ENCODE measurements at places on chromosomes 16 and 17.

DNA sequence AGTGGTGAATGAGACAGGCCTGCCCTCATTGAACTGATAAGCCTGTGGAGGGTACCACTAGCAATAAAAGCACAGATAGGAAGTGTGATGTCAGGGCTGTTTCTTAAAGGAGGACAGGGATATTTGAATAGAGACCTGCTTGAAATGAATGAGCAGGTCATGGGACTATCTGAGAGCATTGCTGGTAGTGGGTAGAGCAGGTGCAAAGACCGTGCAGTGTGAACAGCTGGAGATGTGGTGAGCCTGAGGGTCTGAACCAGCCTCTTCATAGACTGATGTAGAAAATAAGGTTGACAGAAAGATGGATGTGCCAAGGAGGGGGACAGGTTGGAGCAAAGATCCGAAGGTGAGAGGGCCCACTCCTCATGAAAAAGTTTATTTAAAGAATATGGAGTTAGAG is 2.4 kb downstream of the NUP93 start:
- no peak for DNase-seq

- DNase-seq: no peak
Measured at GRCh38 chr17:34763728-34764665, 184.6 kb downstream of the TMEM132E start.

GRCh38 chr16:50309527-50310307 is 43.4 kb downstream of the ADCY7 start:
- DNase-seq: peak; percentile 12

- DNase-seq: no peak
Measured at GRCh38 chr17:78977997-78978973, 1.4 kb downstream of the LGALS3BP start.

DNA sequence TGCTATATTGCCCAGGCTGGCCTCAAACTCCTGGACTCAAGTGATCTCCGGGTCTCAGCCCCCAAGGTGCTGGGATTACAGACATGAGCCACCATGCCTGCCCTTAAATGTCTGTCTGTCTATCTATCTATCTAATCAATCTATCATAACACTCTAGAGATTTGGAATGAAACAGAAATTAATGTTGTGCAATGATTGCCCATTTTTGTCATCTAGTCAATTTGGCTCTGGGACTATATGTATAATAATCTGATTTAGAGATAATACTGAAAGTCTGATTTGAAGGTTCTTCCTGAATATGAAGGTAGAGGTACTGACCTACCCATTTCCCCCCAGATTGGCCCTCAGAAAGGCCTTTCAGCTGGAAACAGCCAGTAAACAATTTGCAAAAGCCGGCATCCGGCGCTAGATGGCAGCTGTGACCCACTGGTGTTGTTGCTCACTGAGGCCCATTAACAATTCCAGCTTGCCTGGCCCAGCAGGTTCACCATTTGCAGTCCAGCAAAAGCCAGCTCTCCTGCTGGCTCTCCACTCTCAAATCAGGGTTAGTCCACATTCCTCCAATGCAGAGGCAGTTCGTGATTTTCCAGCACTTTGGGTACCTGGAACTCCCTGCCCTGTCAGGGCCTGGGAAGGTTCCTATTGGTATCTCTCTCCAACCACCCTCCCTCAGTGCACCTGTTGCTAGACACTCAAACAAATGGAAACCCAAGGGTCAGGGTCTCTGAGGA is 22.9 kb upstream of the C16orf87 start:
- peak; percentile 50 for DNase-seq

DNA sequence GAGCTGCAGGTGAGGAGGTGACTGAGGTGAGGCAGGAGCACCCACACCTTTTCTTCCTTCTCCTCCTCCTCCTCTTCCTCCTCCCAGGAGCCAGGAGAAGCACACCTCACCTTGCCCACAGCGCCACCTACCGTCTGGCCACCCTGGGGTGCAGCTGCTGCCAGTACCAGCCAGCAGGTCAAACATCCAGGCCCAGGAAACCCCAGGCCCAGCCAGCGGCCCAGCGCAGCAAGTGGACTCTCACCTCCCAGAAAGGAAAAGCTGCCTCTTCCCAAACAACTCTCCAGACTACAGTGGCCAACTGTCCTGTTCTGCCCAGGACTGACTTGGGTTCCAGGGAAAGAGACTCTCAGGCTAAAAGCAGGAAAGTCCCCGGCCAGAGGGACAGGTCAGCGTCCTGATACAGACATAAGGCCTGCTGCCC is 22.7 kb downstream of the PEMT start:
- DNase-seq: peak; percentile 53

GRCh38 chr16:5364186-5364585 is 266.6 kb upstream of the EEF2KMT start:
- no peak for DNase-seq

- no peak for DNase-seq
Measured at GRCh38 chr16:54077050-54077821, 209.4 kb downstream of the IRX3 start.

DNA sequence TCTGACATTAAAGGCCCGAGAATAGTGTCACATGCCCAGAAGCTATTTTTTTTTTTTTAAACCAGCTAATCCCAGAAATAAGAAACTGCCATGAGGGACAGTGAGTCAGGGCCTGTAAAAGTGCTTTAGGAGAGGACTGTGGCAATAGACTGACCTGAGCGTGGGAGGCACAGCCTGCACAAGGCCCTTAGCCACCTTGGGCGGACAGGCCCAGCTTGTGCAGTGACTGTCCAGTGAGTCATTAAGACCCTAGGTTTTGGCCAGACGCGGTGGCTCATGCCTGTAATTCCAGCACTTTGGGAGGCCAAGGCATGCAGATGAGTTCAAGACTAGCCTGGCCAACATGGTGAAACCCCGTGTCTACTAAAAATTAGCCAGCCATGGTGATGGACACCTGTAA is 343.0 kb upstream of the ZFHX3 start:
- no peak for DNase-seq

- DNase-seq: no peak
Measured at GRCh38 chr16:11744075-11744470, 1.4 kb upstream of the TXNDC11 start.

DNA sequence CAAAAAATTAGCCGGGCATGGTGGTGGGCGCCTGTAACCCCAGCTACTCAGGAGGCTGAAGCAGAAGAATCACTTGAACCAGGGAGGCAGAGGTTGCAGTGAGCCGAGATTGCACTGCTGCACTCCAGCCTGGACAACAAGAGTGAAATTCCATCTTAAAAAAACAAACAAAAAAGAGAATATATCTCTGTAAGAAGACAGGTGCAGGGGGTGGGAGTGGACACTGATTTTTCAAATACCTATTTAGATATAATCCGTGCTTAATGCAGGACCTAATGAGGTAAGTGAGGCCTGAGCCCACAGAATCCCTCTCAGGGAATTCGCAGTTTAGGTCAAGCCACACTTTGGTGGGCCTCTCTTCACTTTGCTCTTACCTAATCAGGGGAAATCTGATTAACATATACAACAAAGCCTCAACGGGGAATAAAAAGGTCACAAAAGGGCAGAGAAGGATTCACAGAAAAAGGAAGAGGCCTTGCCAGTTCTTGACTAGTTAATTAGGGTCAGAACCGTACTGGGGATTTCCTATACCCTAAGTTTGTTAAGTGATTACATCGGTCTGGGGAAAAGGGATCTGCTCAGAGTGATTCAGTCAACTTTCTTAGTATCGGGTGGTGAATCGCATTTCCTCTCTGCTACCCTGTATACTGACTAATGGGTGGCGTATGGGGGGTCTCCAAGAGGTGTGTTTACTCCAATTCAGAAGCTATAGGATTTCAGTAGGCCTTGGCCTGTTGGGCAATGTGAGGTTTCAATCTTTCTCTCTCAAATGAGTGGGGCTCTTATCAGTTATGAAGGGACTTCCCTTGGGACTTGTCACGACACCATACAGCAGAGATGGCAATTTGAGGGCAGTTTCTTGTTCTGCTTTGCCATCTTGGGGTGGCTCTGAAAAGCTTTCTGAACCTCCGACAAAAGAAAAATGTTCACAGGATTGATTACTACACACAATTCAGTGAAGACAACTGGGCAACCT is 1.9 kb upstream of the NFAT5 start:
- no peak for DNase-seq

DNA sequence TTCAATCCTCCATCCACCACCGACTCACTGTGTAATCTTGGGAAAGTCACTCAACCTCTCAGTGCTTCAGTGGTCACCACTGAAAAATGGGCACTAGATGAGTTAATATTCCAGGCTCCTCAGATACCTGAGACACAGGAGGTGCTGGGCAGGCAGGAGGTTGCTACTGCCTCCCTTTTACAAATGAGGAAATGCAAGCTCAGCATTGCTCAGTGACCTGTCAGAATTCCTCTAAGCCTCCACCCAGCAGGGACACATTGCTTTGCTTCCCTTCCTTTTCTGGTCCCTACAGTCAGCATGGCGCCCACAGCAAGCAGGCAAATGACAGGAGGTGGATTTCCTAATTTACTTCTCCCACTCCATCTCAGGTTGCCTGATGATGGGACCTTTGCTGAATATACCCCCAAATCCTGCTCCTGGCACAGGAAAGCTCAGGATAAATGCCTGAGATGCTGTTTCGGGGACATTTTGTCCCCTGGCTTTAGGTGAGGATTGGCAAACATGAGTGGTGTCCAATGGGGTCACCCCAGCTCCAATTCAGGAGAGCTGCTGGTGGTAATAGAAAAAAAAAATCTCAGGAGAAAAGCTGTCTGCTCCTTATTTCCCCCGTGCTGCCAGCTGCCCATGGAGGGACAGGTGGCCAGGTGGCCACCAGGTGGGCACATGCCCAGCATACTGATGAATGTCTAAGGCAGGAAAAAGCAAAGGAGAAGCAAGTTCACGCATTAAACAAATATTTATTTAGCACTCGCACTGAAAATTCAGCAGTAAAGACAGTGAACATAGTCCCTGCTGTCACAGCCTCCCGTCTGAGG is 5.0 kb upstream of the KRT13 start:
- DNase-seq: no peak

DNA sequence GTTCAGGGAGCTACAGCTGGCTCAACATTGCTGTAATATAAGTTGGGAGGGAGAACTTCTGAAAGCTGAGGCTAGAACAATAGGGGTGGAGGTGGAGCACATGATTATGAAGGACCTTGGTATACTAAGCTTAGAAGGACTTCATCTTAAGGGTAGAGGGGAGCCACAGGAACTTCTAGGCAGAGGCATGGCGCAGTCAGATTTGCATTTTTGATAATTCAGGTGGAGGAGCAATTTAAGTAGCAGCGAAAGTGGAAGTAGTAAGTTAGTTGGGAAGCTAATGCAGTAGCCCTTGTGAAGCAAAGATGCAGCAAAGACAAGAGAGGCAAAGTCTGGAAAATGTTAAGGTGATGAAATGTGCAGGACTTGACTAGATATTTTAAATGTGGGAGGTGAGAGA is 144.1 kb downstream of the SPECC1 start:
- DNase-seq: no peak

- no peak for DNase-seq
Measured at GRCh38 chr17:10120749-10121148, 77.7 kb downstream of the GAS7 start.

DNA sequence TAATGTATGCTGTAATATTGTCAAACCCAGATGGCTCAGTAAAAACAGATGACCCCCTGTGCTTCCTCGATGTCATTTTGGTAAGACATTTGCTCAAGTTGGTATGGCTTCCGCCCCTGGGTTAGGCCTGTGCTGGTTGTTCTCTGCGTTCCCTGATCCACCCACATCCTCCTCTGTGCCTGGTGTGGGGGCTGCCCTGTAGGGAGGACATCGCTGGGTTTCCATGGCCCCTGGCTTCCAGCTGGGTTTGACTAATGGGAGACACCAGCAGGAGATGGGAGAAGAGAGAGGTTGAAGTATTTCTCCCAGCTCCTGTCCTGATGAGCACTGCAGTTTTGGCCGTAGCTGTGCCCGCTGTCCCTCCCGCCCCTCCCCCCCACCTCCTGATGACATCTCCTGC is 4.4 kb upstream of the MFAP4 start:
- DNase-seq: no peak

DNA sequence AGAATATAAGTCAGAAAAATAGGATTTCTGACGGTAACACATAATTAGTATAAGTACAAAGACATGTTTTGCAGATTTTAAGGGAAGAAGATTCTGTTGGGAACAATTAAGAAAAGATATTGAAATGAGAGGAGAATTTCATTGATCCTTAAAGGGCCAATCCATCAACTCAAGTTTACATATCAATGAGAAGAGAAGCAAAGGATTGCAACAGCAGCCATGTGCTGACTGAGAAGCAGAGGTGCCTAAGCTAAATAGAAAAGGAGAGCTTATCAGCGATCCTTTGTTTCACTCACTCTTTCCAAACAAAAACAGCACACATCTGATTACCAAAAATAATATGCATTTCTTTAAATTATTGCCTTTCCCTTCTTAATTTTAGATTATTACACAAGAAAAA is 94.6 kb downstream of the ITFG1 start:
- no peak for DNase-seq

- no peak for DNase-seq
Measured at GRCh38 chr17:4591529-4591928, 7.2 kb downstream of the SMTNL2 start.

DNA sequence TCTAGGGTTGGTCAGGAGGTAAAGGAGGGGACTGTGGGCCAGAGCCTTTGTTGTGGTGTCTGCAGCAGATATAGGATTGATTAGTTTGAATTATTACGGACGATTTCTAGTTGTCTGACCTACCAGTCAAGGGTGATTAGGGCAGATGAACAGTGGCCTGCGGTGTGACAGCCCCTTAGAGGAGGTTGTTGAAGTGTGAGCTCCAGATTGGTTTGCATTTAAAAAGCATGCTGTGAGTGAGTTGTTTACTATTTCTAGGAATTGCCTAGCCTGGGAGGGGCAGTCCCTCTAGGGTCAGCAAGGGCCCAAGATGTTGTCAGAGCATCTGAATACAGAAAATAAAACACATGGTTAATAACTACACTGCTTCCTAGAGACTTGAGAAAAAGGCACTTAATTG is 108.8 kb downstream of the ARHGAP44 start:
- DNase-seq: no peak

DNA sequence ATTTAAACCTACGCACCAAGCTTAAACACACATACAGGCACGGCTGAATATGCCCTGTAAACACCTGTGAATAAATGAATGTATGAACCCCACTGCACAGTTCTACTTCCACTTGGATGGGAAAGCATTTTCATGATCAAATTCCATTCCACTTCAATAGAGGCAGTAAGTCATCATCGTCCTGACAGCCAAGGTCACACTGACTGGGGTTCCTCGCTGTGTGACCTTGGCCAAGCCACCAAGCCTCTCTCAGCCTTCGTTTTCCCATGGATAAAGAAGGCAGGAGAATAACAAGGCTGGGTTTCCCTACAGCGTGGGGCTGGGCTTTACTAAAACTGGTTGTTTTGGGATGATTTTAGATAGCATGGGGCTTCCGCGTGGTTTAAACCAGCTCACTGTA is 82.8 kb downstream of the TBC1D16 start:
- DNase-seq: no peak

- no peak for DNase-seq
Measured at GRCh38 chr17:79944821-79945391, 90.8 kb downstream of the TBC1D16 start.

GRCh38 chr17:21012736-21013135 is 30.1 kb downstream of the USP22 start:
- DNase-seq: no peak

- DNase-seq: no peak
Measured at GRCh38 chr16:53565296-53565863, 62.4 kb upstream of the AKTIP start.

Measured in T-cell (primary cell).